ENCODE measurements at places on chromosomes 2 and 18. TPM values are rescaled to one million over a fixed set of nuclear protein-coding genes. Genes with fewer than 3 reads are reported as not detected.

Gene STRADB
- 14.6 TPM for polyA plus RNA-seq

Gene IL36RN
- 3.9 TPM for polyA plus RNA-seq

Gene UGT1A8
- polyA plus RNA-seq, result 0.41 TPM

Gene TMEM163
- polyA plus RNA-seq, result not detected

Gene DNAJC5G
- not detected for polyA plus RNA-seq

Gene RESP18
- polyA plus RNA-seq, result not detected

Gene RND3
- polyA plus RNA-seq, result 202 TPM

Gene DES
- polyA plus RNA-seq, result not detected

Gene INPP5D
- 11.2 TPM for polyA plus RNA-seq

Gene ANTXR1
- 12.8 TPM for polyA plus RNA-seq

Gene FAM117B
- polyA plus RNA-seq, result 0.94 TPM

GRCh38 chr2:148893906-148894305 is 18.9 kb downstream of the KIF5C start:
- H3K4me1 ChIP-seq, result no peaks in the 10 kb centered on the region
- DNase-seq, result no peak
- no peak overlapping the region for H3K27ac ChIP-seq
- H3K36me3 ChIP-seq, result no peaks in the 10 kb centered on the region
- no peak overlapping the region for H3K4me3 ChIP-seq
- H3K27me3 ChIP-seq, result peaks cover 22% of the 10 kb centered on the region

DNA sequence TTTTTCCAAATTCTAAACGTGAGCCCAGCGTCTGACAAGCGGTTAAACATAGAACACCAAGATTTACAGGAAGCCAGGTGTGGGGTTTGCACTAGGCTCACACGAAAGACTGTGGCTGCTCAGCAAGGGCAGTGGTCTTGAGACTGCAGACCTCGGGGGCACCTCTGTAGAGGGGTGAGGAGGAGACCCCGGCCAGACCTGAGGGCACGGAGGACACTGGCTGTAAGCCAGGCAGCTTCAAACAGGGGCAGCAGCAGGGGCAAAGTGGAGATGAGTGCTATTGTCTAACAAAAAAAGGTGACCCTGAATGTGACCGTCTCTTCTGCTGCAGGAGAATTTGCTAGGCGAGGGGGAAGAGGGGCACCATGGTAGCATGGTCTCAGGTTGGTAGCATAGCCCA is 140.3 kb downstream of the CYP26B1 start:
- no peak overlapping the region for H3K4me3 ChIP-seq
- H3K36me3 ChIP-seq, result no peaks in the 10 kb centered on the region
- peaks cover 8% of the 10 kb centered on the region for H3K4me1 ChIP-seq

- H3K4me1 ChIP-seq, result peaks cover 23% of the 10 kb centered on the region
- no peak overlapping the region for H3K27ac ChIP-seq
- no peak overlapping the region for H3K4me3 ChIP-seq
- no peaks in the 10 kb centered on the region for H3K36me3 ChIP-seq
These were observed 183.2 kb upstream of the SPRED2 start for GRCh38 chr2:65615602-65616001.

GRCh38 chr2:25856377-25856776 is 21.9 kb downstream of the ASXL2 start:
- no peak overlapping the region for H3K27ac ChIP-seq
- DNase-seq, result no peak
- no peak overlapping the region for H3K4me3 ChIP-seq
- no peaks in the 10 kb centered on the region for H3K27me3 ChIP-seq
- H3K36me3 ChIP-seq, result no peaks in the 10 kb centered on the region
- H3K4me1 ChIP-seq, result peaks cover 5% of the 10 kb centered on the region

GRCh38 chr2:104965900-104966299 is 72.0 kb upstream of the MRPS9 start:
- no peaks in the 10 kb centered on the region for H3K27me3 ChIP-seq
- no peak overlapping the region for H3K27ac ChIP-seq
- H3K4me3 ChIP-seq, result no peak overlapping the region
- no peaks in the 10 kb centered on the region for H3K4me1 ChIP-seq

DNA sequence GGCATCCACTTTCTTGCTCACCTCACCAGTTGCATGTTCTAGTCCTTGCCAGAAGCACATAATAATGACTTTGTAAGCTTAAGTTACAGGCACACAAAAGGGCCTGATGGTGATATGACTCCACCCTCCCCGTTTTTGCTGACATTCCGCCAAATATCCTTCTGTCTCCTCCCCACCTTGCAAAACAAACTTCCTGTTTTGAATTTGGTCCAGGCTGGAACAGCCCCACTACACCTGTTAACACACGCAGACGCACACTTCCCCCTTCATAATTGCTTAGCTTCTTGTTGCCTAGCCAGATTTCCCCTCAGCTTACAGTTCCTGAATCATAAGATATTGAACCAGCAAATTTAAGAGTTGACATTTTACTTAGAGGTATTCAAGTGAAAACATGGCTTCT is at the start of gene MGAT5:
TSS of gene MGAT5 (plus strand) at position 269 of the 400 bp plus-strand sequence. CDS start 332 bp downstream, outside the sequence.
- no peak within 1 kb of the TSS for H3K27ac ChIP-seq
- H3K27me3 ChIP-seq, result no peaks in the 10 kb centered on the region
- no peak within 1 kb of the TSS for H3K4me3 ChIP-seq
- no peak for DNase-seq

GRCh38 chr2:134634054-134634753 is 84.6 kb downstream of the TMEM163 start:
- H3K36me3 ChIP-seq, result no peaks in the 10 kb centered on the region
- no peak overlapping the region for H3K4me3 ChIP-seq
- no peaks in the 10 kb centered on the region for H3K4me1 ChIP-seq
- no peak for DNase-seq
- no peak overlapping the region for H3K27ac ChIP-seq

DNA sequence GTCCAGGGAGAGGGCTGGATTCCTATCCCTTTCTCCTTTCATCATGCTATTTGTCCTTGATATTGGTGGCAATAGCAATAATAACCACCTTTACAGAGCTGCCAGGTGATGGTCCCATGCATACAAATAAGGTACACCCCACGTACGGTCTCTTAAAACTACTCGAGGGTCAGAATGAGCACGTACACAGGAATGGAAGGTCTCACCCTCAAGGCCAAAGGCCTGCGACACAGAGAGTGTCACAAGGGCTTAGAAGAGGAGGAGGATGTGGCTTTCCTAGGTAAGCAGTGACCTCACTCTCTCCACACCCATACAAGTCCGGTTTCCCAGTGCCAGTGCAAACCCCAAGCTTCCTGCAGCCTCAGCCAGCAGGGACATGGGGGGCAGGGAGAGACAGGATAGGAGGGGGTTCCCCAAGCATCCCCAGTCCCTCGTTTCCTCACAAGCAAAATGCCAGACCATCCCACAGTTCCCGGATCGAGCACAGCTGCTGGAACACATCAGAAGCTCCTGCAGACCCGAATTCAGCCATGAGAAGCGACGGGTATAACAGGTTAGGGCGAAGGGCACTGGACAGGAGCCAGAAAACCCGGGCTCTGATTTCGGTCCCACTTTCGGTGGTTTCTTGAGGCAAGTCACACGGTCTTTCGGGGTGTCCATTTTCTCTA is 49.2 kb downstream of the PLB1 start:
- no peak overlapping the region for H3K4me3 ChIP-seq
- H3K27me3 ChIP-seq, result no peaks in the 10 kb centered on the region
- DNase-seq, result no peak

- H3K27ac ChIP-seq, result no peak overlapping the region
- H3K4me1 ChIP-seq, result no peaks in the 10 kb centered on the region
- no peak for DNase-seq
- no peak overlapping the region for H3K4me3 ChIP-seq
- no peaks in the 10 kb centered on the region for H3K36me3 ChIP-seq
- no peaks in the 10 kb centered on the region for H3K27me3 ChIP-seq
These were observed 414.7 kb upstream of the SPRED2 start for GRCh38 chr2:65846989-65847678.

DNA sequence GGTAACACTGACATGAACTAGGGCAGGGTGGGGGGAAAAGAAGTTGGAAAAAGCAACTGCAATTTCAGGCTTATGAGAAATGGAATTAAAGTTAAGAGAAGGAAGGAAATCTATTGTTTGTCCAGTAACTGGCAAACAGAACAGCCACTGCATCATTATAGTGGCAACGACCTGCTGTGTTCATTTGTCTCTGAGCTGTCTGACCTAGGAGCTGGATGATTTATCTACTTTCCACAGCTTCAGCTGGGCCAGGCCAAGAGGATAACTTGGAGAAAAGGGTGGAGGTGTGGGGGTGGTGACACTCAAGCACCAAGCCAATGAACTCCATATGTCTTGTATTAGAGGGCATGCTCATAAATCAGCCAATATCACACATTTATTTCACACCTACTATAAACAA is 291.5 kb upstream of the KLHL29 start:
- H3K4me1 ChIP-seq, result no peaks in the 10 kb centered on the region
- H3K27me3 ChIP-seq, result no peaks in the 10 kb centered on the region
- H3K27ac ChIP-seq, result no peak overlapping the region
- no peak overlapping the region for H3K4me3 ChIP-seq
- H3K36me3 ChIP-seq, result no peaks in the 10 kb centered on the region
- DNase-seq, result no peak

DNA sequence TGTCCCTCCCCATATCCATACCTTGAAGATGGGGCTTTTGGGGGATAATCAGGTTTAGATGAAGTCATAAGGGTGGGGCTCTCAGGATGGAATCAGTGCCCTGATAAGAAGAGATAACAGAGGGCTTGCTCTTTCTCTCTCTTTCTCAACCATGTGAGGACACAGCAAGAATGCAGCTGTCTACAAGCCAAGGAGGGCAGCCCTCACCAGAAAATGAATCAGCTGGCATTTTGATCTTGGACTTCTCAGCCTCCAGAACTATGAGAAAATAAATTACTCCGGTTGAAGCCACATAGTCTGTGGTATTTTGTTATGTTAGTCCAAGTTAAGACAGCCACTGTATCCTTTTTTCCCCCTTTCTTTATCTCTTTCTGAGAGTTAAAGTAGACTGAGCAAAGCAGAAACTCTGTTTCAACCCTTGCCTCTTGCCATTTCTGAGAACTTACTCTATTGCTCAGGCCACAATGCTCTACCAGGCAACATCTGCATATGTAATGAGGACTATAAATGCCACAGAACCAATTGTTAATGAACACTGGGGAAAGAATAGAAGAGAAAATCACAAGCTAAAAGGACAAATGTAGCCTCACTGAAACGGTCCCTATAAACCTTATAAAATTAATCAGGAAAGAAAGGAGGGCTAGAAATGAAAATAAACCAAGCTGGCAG is 56.9 kb downstream of the SRBD1 start:
- no peaks in the 10 kb centered on the region for H3K27me3 ChIP-seq
- no peak for DNase-seq
- H3K36me3 ChIP-seq, result peaks cover 2% of the 10 kb centered on the region
- H3K4me3 ChIP-seq, result no peak overlapping the region

DNA sequence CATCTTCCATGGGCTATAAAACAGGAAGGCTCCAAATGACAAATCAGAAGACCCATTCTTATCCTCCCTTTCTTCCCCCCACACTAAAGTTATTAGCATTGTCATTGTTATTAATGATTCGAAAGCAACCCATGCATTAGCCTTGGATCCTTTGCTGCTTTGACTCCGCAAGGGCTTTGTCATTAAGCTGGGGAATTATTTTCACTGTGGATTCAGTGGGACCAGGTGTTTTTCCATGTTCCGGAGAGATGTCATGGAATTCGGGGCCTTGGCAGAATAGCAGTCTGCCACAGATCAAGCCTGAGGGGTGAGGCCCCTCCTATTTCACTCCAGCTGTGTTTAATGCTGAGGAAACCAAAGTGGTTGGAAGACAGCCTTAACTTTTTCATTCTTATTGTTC is 357.1 kb downstream of the EN1 start:
- no peak for DNase-seq
- H3K27ac ChIP-seq, result no peak overlapping the region
- H3K4me1 ChIP-seq, result peaks cover 5% of the 10 kb centered on the region
- no peaks in the 10 kb centered on the region for H3K27me3 ChIP-seq
- H3K36me3 ChIP-seq, result no peaks in the 10 kb centered on the region

GRCh38 chr18:42915299-42915698 is 200.2 kb downstream of the RIT2 start:
- H3K4me1 ChIP-seq, result no peaks in the 10 kb centered on the region
- DNase-seq, result no peak
- no peaks in the 10 kb centered on the region for H3K27me3 ChIP-seq

DNA sequence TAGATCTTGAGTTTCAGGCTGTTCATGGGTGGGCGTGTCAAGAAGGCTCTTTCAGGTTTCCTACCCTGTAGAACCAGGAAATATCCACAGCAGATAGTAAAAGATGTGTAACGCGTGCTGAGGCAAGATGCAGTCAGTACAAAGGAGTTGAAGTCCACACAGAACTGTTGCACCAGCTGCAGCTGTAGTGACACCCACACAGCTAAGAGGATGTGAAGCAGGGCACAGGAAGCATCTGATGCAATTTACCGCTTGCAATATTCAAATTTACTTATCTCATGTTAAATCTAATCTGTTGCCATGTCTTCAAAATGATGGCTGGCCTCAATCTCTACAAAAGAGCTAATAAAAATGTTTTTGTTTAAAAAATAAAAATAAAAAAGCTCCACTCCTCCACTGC is 132.8 kb downstream of the ARHGAP15 start:
- no peak overlapping the region for H3K4me3 ChIP-seq
- peaks cover 2% of the 10 kb centered on the region for H3K27me3 ChIP-seq
- no peak for DNase-seq

GRCh38 chr2:164784376-164784775 is 57.2 kb downstream of the COBLL1 start:
- no peak for DNase-seq
- H3K27me3 ChIP-seq, result no peaks in the 10 kb centered on the region
- no peak overlapping the region for H3K4me3 ChIP-seq
- peaks cover 3% of the 10 kb centered on the region for H3K36me3 ChIP-seq

- H3K27me3 ChIP-seq, result no peaks in the 10 kb centered on the region
- H3K36me3 ChIP-seq, result peaks cover 16% of the 10 kb centered on the region
- H3K27ac ChIP-seq, result no peak overlapping the region
- H3K4me3 ChIP-seq, result no peak overlapping the region
- no peaks in the 10 kb centered on the region for H3K4me1 ChIP-seq
- DNase-seq, result no peak
These were observed 18.5 kb downstream of the REL start for GRCh38 chr2:60899892-60900249.

- no peaks in the 10 kb centered on the region for H3K27me3 ChIP-seq
- no peak overlapping the region for H3K4me3 ChIP-seq
- no peaks in the 10 kb centered on the region for H3K36me3 ChIP-seq
- no peak overlapping the region for H3K27ac ChIP-seq
These were observed 55.8 kb downstream of the NEMP2 start for GRCh38 chr2:190478572-190479195.

DNA sequence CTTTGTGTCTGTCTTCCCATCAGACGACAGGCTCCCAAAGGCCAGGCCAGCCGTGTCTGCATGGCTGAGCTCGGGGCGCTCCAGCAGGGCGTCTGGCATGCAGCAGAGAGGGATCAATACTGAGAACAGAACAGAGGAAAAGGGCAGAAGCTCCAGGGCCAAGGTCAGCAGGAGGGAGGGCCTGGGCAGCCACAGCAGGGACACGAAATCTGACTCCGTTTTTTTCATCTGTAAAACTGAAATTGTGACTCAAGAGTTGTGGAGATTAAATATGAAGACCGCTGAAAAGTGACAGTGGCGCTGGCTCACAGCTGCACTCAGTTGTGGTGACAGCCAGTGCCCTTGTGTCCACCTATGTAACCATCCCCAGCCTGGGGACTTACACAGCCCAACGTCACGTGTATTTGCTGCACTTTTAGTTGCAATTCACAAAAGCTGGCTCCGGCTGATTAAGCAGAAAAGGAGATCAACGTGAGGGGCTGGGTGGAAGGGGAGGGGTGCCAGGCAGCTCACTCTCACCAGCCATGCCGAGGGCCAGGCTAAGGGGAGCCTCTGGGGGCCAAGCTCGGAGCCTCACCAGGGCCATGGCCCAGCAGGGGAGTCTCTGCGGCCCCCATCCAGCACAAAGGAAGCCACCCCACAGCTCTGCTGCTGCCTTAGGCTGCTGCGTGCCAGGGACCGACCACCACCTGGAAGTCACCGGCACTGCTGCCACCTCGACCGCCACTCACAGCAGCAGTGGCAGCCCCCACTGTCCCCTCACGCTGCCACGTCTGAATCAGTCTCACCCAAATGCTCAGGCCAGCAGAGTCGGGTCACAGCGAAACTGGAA is 74.7 kb downstream of the EIPR1 start:
- DNase-seq, result no peak
- peaks cover 13% of the 10 kb centered on the region for H3K36me3 ChIP-seq
- H3K27me3 ChIP-seq, result no peaks in the 10 kb centered on the region
- H3K4me3 ChIP-seq, result no peak overlapping the region
